ENCODE measurements at places on chromosomes 6 and 20.
A peak's percentile ranks its signal among the peaks of the same experiment; 100 is the strongest.

DNA sequence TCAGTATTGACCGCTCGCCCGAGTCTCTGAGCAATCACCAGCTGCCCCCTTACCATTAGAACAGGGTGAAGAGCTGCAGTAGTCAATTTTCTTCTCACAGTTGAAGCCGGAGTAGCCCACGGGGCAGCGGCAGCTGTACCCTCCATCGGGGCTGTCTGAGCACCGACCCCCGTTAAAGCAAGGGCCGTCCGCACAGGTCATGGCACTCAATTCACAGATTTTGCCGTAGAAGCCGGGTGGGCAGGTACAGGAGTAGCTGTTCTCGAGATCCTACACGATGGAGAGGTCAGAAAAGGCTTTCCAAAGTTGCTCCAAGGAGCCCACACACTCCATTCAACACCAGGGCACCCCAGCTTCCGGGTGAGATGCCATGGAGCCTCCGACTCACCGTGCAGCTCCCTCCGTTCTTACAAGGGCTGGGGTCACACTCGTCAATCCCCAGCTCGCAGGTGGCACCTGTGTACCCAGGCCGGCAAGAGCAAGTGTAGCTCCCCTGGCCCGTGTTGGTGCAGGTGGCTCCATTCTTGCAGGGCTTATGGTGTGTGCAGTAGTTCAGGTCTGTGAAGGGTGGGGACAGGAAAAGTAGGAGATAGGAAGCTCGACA lies 5.9 kb downstream of the DLL1 start:
- no peak for DNase-seq

DNA sequence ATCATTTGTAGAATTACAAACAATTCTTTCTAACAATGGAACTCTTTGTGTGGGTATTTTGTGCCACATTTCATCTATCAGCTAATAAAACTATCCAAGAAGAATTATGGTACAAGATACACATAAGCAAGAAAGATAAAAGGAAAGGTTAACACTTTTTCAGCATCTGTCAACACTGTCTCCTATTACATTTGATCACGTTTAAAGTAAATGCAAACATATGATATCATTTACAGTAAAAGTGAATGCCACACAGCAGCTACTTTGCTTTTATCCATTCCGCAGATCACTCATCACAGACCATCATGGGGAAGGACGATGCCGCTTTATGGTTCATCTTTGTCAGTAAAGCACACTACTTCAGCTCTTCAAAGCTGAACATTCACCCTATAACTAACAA lies 456.4 kb upstream of the MANEA start:
- DNase-seq: no peak

- DNase-seq: no peak
These were observed 16.8 kb downstream of the TPD52L1 start for GRCh38 chr6:125170376-125170775.

- no peak for DNase-seq
These were observed 28.0 kb upstream of the MCM9 start for GRCh38 chr6:118963003-118963402.

- DNase-seq: no peak
These were observed 67.3 kb downstream of the ANKRD60 start for GRCh38 chr20:58161192-58161591.

- DNase-seq: no peak
These were observed 41.8 kb upstream of the FOXO3 start for GRCh38 chr6:108518714-108519576.

DNA sequence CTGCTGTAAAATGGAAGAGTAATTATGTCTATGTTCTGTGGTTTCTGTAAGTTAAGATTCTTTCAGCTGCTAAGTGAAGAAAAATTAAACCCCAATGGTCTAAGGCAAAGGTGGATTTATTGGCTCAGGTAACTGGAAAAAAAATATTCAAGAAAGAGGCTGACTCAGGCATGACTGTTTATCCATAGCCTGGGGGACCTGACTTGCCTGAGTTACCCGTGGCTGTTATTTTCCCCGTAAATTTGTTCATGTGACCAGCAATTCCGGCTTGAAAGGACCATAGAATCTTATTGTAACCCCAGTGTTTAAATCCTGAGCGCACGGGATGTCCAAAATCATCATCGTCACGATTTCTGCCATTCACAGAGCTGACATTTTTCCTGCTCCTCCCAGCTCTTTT lies 32.3 kb upstream of the SULF2 start:
- DNase-seq: no peak

DNA sequence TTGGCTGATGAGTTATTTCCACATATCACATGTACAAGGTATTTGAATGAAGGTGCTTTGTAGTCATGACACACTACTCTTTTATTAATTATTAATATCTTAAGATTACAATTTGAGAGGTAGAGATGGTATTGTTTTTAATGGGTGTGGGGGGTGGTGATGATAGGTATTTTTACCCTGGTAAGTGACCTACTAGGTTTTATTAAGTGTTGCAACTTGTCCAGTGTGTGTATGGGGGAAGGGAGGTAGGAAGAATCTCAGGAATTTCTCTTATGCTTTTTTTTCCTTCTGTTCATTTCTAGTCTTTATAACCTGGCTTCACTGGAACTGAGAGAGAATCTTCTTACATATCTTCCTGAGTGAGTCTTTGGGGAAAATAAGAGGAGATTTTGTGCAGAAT lies 101.4 kb downstream of the LRRC1 start:
- no peak for DNase-seq

GRCh38 chr6:95087394-95088097 lies 489.8 kb upstream of the MANEA start:
- peak; percentile 5 for DNase-seq

DNA sequence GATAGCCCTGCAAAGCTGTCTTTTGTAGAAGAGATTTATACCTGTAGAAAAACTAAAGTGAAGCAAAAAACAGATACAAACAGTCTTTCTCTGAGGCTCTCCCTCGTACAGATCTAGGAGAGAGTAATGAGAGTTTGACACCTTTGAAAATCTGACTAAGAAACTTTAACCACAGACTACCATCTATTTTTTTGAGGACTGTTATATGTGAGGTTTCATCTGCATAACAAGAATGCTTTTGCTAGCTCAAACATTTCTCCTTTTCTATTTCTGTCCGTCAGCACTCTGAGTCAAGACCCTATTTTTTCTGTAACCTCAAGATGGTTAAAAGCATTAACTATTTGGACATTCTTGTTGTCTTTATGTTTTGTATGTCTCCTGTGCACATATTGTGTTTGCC lies 193.0 kb downstream of the BTBD3 start:
- no peak for DNase-seq

- peak; percentile 51 for DNase-seq
These were observed 4.8 kb upstream of the PRPH2 start for GRCh38 chr6:42727087-42727611.

DNA sequence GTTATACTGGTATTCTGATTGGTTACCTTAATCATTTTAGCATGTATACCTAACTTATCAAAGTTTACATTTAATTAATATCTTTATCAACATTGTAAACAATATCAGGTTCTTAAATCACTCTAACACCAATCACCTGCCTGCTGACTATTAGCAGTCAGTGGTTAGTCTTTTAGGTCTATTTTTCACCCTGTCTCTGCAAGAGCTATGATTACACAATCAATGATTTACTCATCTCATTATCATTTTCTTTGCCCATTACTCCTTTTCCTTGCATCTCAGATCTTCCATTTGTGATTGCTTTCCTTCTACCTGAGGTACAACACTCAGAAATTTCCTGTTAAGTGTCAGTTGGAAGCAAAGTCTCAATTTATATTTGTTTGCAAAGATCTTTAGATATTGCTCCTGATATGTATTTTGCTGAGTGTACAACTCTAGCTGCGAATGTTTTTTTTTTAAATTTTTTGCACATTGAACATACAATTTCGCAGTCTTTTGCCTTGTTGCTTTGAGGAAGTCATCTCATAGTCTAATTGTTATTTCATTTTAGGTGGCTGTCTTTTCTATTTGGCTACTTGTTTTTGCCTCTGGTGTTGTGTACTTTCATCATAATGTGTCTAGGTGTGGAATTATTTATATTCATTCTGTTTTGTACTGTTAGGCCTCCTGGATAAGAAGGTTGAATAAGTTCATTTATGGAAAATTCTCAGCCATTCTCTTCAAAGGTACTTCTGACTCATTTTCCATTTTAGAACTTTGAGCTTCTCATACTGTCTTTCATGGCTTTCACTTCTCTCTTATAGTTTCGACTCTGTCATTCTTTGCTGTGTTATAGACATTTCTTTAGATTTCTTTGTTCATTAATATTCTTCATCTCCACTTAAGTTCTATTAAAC lies 104.9 kb upstream of the CEP162 start:
- no peak for DNase-seq

- DNase-seq: no peak
These were observed 86.9 kb upstream of the FRMD1 start for GRCh38 chr6:168165891-168166290.

DNA sequence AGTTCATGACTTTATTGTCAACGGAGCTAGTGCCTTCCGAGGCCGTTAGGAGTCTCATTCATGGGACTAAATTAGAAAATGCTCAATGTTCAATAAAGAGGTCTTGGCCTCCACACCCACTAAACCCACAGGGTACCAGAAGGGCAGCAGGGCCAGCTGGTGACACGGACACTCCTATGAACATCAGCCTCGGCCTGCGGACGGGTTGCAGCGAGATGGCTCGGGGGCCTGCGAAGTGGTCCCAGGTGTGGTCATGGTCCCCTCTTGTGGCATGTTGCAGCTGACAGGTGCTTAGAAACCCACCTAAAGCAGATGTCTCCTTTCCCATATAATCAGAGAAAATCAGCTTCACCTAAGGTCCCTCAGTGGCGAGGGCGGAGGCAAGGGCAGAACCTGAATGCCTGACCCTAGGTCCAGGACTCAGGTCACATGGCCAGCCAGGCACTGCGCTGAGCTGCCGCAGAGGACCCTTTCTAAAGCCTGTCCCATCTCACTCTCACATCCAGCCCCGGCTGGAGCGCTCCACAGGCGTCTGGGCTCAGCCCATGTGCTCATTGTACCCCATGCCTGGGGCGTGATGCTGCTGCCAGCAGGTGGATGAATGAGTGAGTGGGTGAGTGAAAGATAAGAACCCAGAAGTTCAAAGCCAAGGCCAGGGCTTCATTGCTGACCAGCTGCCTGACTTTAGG lies 35.8 kb downstream of the NFATC2 start:
- no peak for DNase-seq

DNA sequence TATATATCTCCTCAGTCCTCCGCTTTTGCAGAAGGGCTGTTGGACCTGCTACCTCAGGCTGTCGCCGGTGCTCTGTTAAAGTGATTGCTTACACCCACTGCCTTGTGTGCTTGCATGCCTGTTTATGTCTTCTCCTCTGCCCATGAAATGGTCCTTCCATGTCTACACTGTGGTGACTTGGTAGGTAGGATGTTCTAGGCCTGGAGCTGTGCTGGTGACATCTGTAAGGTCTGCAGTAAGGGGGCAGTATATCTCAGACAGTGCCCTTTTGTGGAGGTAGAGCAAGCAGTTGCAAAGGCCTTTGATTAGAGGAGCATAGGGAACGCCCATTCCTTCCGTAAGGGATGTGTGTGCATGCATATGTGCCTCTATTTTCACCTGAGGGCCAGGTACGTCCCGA lies 40.3 kb downstream of the VAPB start:
- DNase-seq: no peak

DNA sequence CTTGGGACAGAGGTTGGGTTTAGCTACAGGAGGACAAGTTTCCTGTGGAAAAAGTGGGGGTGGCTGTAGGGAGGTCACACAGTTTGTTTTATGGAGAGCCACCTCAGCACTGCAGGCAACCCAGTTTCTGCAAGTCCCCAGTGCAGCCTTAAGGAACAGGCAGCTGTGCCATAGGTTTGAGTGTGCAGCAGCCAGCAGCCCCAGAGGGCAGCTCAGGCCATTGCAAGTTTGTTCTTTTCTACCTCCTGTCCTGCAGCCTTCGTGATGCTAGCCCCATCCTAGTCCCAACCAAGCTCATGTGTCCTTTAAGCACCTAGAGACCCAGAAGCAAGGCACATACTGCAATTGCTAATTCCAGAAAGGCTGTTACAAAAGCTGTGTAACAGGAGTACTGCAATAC lies 58.8 kb downstream of the ZBTB9 start:
- no peak for DNase-seq

DNA sequence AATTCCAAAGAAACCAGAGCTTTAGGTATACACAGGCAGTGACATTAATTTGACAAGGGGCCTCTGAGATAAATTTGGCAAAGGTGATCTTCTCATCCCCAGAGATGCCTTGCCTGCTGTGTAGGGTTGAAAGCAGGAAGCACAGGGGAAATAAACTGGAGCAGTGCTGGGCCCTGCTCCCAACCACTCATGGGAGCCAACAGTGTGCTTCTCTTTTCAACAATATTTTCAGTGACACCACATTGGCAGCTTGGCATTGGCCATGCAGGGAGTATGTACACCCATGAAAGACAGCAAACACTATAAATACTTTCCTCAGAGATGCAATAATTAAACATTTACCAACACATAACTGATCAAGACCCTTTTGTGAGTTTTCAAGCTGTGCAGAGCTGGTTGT lies 90.7 kb upstream of the F13A1 start:
- DNase-seq: no peak

GRCh38 chr20:54624706-54625390 lies 149.5 kb downstream of the DOK5 start:
- peak; percentile 61 for DNase-seq

- DNase-seq: no peak
These were observed 37.4 kb downstream of the NOL4L start for GRCh38 chr20:32547753-32548034.

- DNase-seq: no peak
These were observed 312.0 kb downstream of the ZFAND3 start for GRCh38 chr6:38131527-38131965.

DNA sequence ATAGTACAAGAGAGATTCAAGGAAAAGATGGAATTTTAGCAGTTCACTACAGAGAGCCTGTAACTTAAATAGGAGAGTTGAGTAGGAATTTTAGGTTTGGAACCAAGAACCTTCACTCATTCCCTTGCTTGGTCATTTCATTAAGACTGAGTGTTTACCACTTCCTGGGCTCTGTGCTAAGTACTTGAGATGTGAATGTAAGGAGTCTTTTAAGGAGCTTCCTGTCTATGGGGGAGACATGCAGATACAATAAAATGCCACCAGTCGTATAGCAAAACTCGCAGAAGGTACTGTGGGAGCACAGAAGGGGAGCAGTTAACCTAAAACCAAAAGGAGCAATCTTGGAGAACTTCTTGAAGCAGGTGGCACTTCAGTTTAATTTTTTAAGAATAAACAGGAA lies 204.2 kb downstream of the SLC24A3 start:
- DNase-seq: no peak

- no peak for DNase-seq
These were observed 94.2 kb upstream of the MBOAT1 start for GRCh38 chr6:20306491-20306890.

DNA sequence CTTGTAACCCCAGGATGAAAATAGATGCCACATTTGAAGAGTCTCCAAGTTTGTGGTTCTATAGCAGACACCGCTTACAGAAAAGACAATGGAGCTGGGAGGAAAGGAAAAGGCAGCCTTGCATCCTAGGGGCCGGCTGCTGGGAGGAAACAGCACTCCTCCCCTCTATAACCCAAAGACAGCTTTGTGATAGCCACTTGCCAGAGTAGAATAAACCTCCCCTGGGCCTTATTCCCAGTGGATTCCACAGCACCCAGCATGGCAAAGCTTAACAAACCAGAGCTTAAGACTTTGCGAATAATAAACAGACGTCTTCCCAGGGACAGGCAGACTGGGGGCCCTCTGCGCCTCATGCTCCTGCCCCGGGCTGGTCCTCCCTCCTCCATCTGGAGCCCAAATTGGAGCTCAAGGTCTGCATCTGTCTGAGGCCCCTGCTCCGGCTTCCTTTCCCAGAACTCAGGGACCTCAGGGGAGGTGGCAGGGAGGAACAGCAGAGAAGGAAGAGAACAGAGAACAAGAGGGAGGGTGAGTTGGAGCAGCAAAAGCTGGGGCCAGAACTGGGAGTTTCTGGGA lies 8.8 kb upstream of the TAF8 start:
- no peak for DNase-seq
